NCI-H2107 (cell line): ENCODE measurements at places on chromosomes 2 and 18.

DNA sequence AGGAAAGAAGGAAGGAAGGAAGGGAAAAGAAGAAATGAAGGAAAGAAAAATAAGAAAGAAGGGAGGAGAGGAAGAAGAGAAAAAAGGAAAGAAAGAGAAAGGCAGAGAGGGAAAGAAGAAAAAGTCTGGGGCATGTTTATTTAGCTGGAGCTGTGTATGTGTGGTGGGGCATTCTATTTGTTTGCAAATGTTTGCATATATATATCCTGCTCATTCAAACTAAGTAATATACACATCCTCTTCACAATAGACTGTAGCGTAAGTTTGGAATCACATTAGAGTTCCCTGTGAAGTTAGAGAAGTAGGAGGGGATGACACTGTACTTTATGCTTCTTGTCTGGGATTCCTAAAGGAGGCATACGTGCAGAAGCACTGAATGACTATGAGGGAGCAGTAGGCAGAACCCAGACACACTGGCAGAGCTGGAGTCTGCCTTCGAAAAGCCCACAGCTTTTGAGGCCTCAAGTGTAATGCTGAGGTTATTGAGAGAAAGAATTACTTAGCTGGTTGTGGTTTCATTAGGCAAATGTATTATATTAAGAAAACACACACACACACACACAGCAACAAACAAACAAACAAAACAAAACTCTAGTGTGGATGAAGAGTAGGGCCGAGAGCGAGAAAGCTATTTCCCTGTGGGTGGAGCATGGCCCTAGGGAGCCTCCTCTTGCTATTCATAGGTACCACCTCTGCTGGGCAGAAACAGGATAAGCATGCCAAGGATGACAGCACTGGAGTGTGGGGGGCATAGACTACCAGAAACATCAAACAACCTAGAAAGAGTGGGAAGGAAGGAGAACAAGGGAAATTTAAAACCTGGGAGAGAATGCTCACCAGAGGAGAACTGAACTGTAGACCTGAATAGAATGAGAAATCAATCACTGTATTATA, 905.1 kb upstream of the NXPH2 start:
- no peak for DNase-seq

GRCh38 chr2:151946899-151947812, 118.9 kb upstream of the ARL5A start:
- peak; percentile 27 for DNase-seq

DNA sequence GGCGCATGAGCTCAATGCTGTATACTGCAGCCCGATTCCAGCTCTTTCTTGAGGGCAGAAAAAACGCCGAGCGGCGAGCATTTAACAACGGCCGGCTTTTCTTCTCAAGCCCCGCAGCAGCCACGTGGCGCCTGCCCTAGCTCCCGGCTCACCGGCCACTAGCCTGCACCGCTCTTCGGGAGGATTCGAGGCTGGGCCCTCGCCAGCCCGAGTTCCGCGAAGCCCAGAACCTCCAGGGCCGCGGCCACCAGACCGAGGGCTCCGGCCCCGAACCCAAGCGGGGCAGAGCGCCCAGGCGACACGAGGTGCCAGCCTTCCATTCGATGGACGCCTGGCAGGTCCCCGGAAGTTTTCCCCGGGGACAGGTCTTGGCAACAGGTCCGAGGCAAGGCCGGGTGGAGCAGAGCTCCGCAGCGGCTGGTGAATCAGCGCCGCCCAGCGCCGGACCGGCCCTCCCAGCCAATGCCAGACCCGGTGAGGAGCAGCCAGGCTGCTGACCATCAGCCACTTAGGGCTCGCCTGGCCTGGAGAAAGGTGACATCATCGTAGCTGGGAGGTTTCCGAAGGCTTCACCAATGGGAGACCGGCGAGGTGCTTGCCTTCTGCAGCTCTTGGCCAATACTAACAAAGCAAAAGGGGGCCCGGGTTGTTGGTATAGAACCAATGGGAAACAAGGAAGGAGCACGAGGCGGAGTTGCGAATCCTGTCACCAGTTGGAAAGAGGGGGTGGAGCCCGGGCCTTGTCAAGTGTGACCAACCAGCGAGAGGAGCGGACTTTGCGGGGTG, 552 bp upstream of the MXD1 start:
- peak; percentile 99 for DNase-seq

DNA sequence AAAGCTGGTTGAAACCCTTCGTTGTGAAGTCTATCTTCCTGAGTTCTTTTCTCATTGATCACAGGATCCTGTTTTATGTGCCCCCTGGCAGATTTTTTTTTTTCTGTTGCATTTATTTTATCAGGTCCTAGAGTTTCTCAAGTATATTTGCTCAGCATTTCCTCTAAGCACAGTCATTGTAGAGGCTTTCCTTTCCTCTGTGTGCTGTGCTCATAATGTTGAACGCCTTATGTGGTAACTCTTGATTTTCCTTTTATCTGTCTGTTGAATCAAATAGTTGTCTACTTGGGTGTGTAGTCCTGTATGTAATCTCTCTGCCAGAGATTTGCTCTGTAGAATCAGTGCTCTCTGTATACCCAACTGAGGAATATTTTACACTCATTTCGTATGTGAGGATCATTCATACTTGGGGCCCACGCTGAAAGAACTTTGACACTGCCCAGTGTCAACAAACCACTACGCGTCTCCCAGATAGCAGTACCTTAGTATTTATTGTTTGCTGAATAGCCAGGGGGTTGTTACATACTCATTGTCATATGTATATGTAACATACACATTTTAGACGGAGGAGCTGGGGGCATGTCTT, 118.2 kb downstream of the CTNNA2 start:
- DNase-seq = no peak

- DNase-seq = no peak
Measured at GRCh38 chr18:74935434-74935833, 273.5 kb downstream of the PTGR3 start.

DNA sequence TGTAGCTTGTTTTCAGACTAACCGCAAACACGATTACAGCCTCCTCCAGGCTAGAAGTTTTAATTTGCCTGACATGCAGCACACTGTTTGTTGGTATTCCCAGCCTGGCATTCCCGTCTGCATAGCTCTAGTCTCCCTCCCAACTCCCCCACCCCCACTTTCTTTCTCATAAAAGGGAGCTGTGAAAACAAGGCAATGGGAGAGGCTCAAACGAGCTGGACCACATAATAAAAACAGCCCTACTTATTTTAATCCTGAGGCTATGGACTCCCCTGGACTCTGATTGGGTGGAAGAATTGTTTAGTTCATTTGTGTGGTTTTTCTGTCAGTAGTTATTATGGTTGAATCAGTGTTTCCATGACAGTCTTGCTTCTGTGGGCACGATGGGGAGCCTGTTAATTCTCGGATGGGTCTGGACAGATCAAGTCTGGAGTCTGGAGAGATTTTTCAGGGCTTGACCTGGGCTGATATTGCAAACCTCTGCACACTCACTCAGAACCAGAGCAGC, 1.2 kb downstream of the STON1 start:
- DNase-seq = no peak

DNA sequence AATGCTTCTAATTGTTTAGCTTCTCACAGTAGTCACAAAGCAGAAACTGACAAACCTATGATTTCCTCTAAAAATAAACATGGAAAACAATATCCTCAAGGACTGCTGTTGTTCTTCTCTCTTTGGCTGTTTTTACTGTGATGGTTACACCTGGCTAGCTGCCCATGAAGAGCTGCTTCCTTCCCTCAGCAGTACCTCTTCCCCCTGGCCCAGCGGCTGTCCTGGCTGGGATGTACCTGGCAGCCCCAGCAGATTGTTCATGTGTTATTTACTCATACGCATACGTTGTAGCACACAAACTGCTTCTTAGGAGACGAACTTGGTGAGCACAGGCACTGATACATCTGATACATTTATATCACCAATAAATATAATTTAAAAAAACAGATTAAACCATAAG, 27.4 kb downstream of the NEMP2 start:
- no peak for DNase-seq

DNA sequence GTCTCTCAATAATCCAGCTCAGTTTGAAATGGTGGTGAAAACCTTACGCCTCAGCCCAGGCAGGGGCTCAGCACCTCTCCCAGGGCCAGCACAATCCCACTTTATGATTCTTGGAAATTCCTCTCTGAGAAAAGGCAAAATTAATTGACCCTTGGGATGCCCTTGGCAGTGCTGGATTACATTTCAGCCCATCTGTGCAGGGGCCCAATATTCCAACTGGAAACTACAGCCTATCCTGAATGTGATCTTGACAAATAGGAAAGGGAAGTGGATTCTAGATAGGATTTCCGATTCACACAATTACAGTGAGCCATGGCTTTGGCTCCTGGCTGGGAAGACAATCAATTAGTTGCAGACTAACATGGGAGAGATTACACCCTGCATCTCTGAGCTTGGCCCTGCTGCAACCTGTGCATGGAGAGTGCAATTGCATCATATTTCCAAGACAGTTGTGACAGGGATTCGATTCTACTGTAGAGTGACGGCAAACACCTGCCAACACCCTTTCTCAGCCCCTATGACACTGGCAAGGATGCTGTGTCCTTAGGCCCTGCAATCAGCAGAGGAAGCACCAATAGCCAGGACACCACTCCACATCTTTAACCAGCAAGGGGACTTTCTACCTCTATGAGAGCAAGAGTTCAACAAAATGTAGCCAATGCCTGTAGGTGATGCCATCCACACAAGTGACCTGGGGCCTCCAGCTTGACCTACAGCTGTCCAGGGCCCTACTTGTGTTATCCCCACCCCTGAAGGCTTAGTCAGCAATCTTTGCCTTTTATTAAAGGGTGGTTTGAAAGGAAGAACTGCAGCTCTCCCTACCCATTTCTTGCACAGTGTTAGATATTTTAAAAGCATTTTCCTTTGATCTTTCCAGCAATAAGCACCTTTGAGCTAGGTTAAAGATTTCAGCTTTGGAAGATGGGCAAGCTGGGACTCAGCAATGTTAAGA, 187.2 kb upstream of the HS6ST1 start:
- no peak for DNase-seq

DNA sequence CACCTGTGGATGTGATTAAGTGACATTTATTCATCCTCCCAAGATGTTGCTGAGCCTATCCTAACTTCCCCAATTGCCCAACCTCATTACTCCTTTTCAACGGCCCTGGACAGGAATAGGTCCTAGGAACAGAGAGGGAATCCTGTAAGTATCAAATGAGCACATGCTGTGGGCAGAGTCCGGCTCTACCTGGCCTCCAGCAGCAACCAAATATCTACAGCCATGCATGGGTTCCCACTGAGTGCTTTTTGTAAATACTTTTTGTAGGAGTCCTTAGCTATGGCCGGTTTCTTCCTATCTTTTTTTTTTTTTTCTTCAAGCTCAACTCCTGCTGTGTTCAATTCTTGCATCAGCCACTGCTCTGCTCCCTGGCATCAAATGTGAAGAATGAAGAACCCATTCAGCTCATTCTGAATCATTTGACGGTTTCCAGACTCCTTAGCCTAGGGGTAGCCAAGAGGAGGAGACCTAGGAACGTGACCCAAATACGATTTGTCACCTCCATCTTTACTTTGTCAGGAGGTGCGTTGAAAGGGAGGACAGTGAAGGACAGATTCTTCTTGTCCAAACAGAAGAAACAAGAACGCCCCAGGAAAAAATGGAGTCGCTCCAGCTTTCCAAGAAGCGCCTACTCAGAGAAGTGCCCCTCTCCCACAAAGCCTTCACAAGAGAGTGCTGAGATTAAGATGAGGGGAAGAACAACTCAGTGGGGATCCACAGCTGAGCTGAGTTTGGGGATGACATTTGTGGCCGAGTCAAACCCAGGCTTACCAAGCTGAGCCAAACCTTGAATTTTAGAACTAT, 46.7 kb upstream of the LCLAT1 start:
- no peak for DNase-seq

GRCh38 chr18:46756559-46757201, at the start of gene ST8SIA5:
Gene ST8SIA5 (minus strand): TSS chr18:46757053. CDS start chr18:46756508, 545 bp downstream.
- DNase-seq = peak; percentile 39

DNA sequence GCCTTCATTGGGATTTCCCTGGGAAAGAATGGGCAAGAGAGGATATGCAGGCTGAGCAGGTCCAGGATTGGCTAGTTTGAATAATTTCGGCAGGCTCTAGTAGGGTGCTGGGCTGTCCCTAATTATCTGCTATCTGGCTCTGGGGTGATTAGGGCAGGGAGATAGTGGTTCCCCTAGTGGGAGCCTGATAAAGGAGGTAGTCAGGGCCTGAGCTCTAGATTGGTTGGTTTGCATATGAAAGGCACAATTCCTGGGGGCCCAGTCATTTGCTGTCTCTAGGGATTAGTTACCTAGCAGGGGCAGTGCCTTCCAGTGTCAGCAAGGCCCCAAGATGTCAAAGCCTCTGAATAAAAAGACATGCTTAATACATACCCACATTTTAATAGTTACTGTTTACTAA, 690.1 kb upstream of the KLHL29 start:
- no peak for DNase-seq

GRCh38 chr2:230498506-230499107, 82.6 kb downstream of the SP100 start:
- DNase-seq = no peak

GRCh38 chr2:3603536-3604206, 8.8 kb downstream of the COLEC11 start:
- no peak for DNase-seq

DNA sequence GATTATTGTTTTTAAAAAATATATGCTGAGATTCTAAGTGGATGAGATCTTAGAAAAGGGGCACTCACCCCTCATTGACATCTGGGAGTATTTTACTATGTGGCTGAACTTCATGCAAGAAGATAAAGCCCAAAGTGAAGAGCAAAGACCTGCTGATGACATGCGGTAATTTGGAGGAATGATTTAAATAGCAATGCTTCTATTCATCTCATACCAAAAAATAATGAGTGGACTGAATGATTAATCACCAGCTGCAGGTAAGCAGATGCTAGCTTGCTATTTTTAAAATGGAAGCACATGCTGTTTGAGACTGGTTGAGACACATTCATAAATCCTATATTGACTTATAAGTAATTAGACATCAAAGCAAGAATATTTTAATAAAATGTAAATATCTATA, 12.7 kb upstream of the CDK15 start:
- DNase-seq = no peak

DNA sequence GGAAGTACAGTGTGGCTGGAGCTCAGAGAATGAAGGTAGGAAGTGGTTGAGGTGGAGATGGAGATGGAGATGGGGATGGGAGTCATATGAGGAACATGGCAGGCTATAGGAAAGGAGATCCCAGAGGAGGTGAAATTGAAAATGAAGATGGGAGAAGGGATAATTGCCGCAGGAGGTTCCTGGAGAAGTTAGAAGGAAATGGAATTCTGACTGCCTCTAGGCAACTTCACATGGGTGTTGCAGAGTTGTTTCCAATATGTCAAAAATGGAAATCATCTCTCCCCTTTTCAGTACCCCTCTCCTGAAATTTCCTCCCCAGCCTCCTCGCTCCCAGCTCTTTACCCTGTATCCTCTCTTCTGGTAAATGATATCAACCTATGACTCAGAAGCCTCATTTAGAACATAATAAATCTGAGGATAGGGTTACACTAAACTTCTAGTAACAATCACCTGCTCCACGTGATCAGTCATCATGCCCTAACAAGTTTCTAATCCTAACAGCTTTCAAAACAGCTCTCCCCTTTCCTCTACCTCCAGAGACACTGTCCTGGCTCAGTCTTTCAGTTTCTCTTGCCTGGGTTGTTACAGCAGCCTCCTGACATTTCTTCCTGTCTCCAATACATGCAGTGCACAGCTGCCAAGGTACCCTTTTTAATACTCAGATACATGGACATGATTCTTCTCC, 201.9 kb upstream of the RBMS1 start:
- peak; percentile 51 for DNase-seq
